ENCODE measurements at places on chromosomes 1 and 21.

GRCh38 chr1:66476774-66477173, 57.2 kb upstream of the SGIP1 start:
- DNase-seq = no peak

GRCh38 chr1:14926818-14927575, 226.6 kb upstream of the TMEM51 start:
- no peak for DNase-seq

- DNase-seq = no peak
Observed at GRCh38 chr1:38833146-38833545, 26.4 kb downstream of the RRAGC start.

DNA sequence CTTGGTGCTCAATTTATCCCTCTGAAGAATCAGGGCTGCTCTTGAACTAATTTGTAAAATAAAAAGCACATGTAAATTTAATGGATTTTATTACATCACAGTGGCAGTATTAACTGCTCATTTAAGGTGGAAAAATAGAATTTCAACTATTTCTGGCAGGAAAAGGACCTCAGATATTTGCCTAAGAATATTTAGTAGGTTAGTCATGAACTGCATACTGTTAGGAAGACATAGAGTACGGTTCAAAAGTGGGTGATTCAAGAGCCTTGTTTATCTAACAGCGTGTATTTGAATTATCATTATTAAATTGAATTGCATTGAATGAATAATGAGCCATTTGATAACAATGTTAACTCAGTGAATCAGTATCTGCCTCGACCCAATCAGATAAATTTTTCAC, 248.8 kb upstream of the PBX1 start:
- DNase-seq = no peak

- DNase-seq = no peak
Observed at GRCh38 chr1:101142244-101142643, 94.6 kb upstream of the S1PR1 start.

DNA sequence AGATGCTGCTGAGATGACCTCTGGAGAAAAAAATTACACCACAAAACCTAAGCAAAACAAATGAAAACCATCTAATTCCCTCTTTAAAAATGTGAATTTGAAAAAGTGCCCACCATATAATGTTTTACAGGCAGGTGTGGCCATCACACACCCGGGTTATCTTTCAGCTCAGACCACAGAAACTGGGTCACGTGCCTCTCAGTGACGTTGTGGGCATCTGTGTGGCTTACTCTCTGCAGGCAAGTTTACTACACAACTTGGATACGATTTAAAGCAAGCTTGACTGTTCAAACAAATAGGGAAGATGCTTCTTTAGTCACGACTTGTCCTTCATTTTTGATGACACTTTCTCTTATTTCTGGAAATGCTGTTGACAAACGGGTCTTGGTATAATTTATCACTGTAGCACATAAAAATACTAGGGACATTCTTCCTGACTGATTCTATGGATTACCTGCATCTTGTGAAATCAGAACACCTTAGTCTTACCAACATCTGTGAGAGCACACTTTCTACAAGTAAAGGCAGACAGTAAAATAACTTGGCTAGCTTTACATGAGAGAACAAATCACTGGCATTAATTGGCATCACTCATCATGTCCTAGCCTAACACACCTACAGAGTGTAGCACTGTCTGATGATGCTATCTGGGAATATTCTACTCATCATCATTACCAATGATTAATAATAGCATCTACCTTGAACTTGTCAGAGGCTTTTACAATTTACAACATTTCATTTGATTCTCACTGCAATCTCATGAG, 89.3 kb upstream of the EDEM3 start:
- peak; percentile 18 for DNase-seq

All from T-helper 2 cell (primary cell).